ENCODE measurements at places on chromosomes 2 and 18.

- no peak for DNase-seq
These were observed 259.2 kb downstream of the TGIF1 start for GRCh38 chr18:3709205-3709604.

DNA sequence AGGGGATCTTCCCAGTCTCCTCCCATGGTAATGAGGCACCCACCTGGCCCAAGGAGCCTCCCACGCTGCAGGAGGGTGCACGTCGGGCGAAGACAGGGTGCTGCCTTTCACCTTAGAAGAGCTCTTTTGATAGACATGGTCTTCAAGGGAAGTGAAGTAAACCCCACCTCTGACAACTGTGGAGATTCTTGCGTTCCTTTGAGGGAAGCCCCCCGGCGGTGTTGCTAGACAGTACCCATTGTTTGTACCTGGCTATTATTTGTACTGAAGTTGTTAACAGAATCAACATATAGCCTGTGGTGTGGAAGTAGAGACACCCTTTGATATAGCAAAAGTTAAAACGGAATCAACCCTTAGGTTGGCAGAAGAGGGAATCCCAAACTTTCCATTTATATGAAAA, 648.0 kb downstream of the GALR1 start:
- no peak for DNase-seq

- DNase-seq = peak; percentile 47
These were observed 622 bp upstream of the KCMF1 start for GRCh38 chr2:84970210-84970867.

- DNase-seq = no peak
These were observed 46.0 kb upstream of the SEC11C start for GRCh38 chr18:59093668-59094067.

- no peak for DNase-seq
These were observed 5.0 kb upstream of the EVA1A start for GRCh38 chr2:75565472-75566462.

DNA sequence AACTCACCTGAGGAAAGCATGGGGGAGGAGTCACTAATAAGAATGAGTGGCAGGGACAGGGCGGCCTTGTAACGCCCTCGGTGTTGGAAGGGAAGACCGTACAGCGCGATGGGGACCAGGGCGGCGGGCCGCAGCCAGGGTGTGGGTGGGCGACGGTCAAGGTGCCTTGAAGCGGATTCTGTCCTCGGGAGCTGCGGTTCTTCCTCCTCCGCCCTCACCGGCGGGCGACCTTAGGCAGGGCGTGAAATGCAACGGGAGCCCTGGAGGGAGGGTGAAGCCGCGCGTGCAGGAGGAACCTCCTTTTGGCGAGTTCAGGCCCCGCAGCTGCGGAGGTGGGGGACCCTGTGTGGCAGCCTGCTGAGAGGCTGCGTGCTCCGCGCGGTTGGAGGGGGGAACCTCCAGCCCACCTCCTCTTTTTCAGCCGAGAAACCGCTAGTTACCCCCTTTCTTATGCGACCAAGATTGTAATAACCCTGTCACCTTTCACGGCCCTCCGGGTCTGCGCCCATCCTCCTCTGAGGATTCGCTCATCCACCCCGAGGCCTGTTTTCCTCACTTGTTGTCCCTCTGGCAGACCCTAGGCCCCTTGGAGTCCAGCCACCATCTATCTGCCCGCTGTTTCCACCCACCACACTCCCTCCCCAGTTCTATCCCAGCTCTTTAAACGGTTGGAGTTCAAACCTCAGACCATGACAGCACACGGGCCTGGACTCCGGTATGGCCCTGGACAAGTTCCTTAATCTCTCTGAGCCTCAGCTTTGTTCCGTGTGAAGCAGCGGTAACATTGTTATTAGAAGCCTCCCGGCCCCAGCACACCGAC, 823 bp upstream of the RNU2-63P start:
- DNase-seq = no peak

GRCh38 chr2:203549406-203549805, 14.3 kb upstream of the RAPH1 start:
- DNase-seq = no peak

GRCh38 chr18:79187532-79188277, 118.5 kb downstream of the ATP9B start:
- no peak for DNase-seq

DNA sequence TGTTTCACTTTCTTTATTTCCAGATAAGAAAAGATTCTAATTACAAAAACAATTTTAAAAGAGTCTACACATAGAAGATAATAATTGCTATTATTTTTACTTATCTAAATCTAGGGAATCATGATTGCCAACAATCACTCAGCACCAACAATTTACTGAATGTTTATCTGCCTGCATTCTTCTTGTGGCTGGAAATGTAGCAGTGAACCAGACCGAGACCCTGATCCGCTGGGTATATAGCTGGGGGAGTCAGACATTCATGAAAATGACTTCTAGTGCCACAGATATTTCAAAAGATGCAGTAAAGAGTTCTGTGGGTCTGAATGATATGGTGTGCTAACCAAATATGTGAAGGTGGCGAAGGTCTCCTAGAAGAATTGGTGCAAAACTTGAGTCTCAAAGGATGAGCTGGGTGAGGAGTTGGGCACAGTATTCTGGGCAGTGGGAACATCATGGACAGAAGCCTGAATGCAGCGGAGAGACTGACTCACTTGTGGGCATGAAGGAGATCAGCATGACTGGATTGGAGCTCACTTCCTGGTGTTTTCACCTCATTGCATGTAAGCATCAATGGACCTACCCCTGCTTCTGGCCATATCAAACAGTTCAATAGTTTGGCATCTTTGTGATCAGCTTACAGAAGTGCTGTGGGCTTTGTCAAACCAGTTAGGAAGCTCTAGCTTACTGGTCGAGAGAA, 26.1 kb upstream of the FN1 start:
- no peak for DNase-seq

DNA sequence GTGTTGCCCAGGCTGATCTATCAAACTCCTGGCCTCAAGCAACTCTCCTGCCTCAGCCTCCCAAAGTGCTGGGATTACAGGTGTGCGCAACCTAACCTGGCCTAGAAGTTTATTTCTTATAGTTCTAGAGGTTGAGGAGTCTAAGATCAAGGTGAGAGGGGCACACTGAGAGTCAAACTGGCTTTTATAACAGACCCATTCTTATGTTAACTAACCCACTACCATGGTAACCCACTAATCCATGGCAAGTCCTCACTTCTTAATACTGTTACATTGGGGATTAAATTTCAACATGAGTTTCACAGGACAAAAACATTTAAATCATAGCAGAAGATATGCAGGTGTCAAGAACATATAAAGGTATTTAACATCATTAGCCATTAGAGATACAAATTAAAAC, 50.6 kb downstream of the MDH1 start:
- DNase-seq = no peak

DNA sequence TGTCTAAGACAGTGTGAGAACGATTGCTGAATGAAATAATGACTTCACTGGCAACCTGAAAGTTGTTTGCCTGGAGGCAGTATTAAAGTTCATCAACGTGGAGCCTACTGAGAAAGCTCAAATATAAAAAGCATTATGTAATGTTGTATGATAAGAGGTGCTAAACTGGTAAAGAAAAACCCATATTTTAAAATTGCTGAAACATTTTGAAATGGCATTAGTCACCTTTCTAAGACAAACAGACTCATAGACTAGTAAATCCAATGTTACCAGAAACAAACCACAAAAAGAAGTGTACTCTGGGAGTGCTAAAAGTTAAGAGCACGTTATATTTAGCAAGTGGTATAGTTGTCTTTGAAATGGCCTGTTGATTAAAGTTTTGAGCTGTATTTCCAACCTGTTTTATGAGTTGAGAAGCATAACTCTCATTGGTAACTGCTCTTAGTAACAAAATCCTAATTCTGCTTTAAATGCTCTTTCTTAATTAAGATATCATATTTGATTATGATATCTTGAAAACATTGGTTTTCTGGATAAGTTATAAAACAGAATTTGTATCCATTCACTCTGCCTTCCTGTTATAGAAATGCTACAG, 62.7 kb downstream of the CYP1B1 start:
- DNase-seq = no peak

- DNase-seq = no peak
These were observed 73.9 kb downstream of the SLC39A10 start for GRCh38 chr2:195730912-195731311.

DNA sequence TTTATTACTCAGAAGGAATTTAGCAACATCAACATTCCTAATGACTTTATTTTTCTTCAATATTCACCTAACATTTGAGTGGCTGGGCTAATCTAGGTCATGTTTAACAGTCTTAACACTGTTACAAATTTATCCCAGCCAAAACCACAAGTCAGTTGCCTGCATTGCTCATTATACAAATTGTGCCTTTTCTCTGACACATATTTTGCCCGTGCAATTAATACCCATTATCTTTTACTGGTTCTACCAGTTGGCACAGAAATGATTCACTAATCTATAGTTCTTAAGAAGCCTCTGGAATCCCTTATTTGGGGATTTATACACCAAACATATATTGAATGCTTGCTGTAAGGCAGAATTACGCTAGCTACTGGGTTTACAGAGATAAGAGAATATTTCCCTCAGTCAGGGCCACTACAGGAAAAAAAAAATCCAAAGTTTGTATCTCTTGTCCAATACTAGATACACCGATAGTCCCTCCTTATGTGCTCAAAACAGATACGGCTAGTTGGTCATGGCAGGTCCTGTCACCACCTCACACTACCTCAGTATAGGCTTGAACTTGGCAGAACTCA, 46.3 kb downstream of the ZCCHC2 start:
- no peak for DNase-seq

- DNase-seq = no peak
These were observed 10.9 kb downstream of the KIAA1328 start for GRCh38 chr18:36839835-36840234.

DNA sequence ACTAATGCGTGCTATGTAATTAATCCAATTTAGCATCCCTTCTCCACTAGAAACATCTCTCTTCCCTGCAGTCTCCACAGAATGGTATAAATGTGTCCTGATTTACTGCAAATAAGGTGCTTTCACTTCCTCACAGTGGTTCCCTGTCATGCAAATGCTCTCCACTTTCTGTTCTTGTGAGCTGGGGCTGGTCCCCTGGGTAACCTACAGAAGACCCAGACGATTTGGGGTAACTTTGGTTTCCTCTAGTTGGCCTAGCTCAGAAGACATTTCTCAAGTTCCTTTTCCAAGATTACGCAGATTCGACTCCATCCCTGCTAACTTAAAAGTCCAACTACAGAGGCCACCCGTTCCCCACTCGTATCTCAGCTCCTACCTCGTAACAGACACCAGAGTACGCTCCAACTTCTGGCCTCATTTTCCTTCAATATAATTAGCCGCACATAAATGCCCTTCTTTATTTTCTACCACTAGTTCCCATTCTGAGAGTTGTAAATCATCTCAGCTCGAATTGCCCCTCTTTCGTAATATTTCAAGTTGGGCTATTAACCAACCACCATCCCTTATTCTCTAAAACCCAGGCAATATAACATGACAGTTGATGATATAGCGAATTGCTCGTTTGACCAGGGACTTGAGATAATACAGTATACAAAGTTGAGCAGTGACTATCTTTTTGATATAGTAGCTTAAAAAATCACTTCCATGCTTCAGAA, 28.8 kb upstream of the NEDD4L start:
- DNase-seq = no peak

GRCh38 chr2:98868548-98869271, 67.3 kb downstream of the CRACDL start:
- DNase-seq = no peak

GRCh38 chr2:53970724-53971602, at the start of gene PSME4:
PSME4 (minus strand) TSS chr2:53970993; CDS start chr2:53970784, 209 bp downstream.
- DNase-seq = peak; percentile 94

DNA sequence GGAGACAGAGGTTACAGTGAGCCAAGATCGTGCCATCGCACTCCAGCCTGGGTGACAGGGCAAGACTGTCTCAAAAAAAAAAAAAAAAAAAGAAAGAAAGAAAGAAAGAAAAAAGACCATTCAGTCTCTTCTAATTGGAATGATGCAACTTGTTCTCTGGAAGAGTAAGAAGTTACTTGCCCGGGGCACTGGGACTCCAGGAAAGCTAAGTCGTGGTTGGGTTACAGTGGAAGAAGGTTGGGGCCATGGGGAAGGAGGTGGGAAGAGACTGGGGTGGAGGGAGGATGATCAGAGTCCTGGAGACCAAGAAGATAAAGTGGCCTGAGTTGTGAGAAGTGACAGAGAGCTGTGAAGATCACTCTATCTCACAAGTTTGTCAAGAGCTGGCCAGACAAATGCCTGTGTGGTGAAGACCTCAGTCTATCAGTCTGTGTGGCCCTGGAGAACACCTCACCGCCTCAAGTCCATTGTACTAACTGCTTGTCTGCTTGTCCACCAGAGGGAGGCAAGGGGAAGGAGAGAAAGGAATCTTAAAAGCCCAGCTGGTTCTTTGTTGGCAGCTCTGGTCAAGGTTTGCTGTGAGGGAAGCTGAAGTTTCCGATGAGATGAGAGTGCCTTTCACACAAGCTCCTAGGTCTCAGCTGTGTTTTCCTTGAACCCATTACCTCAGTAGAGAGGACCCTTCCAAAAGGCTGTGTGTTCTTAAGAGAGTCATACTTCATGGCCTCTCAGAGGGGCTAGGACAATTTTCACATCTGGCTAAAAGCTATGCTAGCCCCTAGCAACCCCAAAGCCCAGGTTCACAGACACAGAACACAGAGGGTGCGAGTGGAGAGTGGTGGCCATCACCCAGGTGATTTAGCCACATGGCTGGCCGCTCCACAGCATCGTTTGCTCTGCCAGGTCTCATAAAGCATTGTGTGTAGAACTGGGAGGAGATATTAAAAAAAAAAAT, 72.0 kb upstream of the TMEM178A start:
- no peak for DNase-seq

DNA sequence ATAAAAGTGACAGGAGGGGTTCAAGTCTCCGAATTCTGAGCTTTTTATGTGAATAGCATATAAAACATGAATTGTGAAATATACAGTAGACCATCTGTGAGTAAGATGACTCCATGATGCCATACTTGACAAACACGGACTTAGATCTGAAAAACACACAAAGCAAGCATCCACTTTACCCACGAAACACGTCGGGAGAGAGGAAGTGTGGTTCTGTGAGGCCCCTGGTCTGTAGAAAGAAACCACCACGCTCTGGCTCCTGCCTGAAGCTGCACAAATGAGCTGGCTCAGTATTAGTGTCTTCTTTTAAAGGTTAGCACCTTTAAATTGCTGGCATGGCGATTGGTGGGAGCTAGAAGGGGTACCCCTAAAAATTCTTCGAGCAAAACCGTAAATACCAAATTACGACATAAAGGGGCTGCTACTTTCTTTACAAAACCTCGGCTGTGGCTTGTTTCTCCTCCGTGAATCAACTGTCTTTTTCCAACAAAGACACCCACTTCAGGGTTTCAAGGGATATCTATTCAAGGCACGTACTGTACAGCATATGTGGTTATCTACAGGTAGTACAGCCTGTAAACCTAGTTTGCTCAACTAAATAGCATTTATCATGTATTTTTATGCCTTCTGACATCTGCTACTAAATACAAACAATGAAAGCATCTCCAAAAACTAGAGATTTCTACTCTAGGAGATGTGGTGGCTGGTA, 70.9 kb downstream of the AFF3 start:
- no peak for DNase-seq

All from effector CD4-positive, alpha-beta T cell (primary cell).